Thyroid gland (tissue), 4 donors: ENCODE measurements at places on chromosomes 6 and 20. TPM values are rescaled to one million over a fixed set of nuclear protein-coding genes. Genes with fewer than 3 reads are reported as not detected.

Gene CENPQ
- total RNA-seq: 2.4 TPM

Gene FOXQ1
- 0.68 TPM for total RNA-seq

Gene ZC3H12D
- 0.81 TPM for total RNA-seq

- DNase-seq: no peak
These were observed 2.7 kb upstream of the HACE1 start for GRCh38 chr6:104862456-104862855.

DNA sequence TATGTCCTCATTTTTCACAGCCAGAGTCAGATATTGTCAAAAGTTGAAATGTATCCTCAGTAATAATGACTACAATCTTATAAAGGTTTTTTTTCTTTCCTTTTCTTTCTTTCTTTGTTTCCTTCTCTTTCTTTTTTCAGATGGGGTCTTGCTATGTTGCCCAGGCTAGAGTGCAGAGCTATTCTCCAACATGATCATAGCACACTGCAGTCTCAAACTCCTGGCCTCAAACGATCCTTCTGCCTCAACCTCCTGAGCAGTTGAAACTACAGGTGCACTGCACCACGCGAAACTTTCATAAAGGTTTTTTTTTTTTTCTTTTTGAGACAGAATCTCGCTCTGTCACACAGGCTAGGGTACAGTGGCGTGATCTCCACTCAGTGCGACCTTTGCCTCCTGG, 31.1 kb upstream of the FOXA2 start:
- DNase-seq: no peak

DNA sequence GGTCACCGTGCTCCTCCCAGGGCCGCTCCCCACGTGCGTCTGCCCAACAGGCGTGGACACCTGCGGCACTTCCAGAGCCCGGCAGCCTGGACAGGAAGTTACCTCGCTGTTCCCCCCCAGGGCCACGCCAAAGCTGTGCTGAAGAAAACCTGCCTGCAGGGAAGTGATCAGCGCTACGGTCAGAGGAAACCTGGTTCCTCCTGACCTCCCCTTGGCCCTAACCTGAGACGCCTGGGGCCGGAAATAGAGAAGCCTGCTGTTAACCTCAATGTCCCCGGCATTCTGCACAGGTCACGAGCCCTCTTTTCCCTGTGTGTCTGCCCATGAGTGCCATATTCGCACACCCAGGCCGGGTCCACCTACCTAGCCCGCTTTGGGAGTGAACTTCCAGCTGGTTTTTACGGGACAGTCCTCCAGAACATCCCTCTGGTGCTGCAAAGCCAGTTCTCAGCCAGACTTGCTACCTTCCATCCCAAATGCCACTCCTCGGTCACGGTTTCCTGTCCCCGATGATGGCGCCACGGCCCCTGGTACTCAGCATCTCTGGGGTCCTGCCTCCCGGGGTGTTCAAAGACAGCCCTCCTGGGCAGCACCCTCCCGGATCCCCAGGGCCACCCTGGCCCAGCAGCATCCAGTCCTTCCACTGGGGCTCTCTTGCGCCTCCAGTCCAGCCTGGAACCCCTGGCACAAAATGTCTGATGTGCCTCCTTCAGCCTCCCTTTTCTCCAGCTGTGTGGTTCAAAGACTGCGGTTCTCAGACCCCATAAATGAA, 12.0 kb upstream of the IRF4 start:
- DNase-seq: no peak

DNA sequence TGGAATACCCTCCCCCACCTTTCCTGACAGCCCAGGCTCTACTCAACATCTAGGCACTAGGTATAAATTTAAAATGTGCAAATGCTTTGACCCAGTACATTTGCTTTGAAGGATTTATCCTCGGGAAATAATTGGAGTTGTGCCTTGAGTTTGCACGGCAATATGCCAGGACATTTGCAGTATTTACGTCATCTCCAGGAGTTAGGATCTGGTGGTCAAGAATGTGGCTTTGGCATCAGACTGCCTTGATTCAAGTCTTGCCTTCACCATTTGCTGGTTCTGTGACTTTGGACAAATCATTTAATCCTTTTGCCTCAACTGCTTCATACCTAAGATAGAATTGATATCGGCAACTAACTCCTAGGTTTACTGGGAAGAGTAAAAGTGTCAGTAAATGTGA, 169.6 kb downstream of the PLCB1 start:
- no peak for DNase-seq
